ENCODE measurements at places on chromosomes 13 and 19. TPM values are rescaled to one million over a fixed set of nuclear protein-coding genes. Genes with fewer than 3 reads are reported as not detected.
A peak's percentile ranks its signal among the peaks of the same experiment; 100 is the strongest.

DNA sequence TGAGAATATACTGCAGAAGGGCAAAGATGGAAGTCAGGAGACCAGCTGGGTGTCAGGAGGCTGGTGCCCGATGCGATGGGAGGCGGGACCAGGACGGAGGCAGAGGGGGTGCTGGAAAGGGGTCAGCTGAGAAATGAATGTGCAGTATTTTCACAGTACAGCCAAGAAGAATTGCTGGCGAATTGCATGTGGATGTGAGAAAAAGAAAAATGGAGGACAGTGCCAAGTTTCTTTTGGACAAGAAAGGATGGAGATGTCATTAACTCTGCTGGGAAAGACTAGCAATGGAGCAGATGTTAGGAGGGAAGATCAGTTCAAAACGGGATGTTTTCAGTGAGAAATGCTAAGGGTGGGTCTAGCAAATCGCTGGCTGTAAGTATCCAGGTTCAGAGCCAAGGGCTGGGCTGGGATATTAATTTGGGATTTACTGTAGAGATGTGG lies 7.0 kb downstream of the CRYL1 start:
- no peak overlapping the region for H3K4me3 ChIP-seq
- no peaks in the 10 kb centered on the region for H3K27me3 ChIP-seq
- H3K27ac ChIP-seq: no peak overlapping the region
- no peaks in the 10 kb centered on the region for H3K4me1 ChIP-seq

- H3K4me3 ChIP-seq: no peak overlapping the region
- no peaks in the 10 kb centered on the region for H3K27me3 ChIP-seq
- DNase-seq: no peak
- H3K27ac ChIP-seq: no peak overlapping the region
- no peaks in the 10 kb centered on the region for H3K4me1 ChIP-seq
These were observed 101.4 kb downstream of the RNF17 start for GRCh38 chr13:24865163-24865953.

Gene FCAR
- total RNA-seq: 3.3 TPM

DNA sequence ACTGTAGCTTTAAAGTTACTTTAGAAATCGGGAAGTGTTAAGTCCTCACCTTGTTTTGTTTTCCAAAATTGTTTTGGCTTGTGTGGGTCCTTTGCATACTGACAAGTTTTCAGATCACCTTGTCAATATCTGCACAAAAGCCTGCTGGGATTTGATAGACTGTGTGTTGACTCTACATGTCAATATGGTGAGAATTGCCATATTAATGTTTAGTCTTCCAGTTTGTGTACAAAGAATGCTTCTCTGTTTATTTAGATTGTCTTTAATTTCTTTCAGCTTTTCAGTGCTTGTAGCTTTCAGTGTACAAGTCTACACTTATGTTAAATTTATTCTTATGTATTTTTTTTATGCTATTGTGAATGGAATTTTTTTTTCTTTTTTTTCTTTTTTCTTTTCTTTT lies 50.2 kb downstream of the SIPA1L3 start:
- no peaks in the 10 kb centered on the region for H3K36me3 ChIP-seq
- no peaks in the 10 kb centered on the region for H3K4me1 ChIP-seq
- no peak overlapping the region for H3K4me3 ChIP-seq

Gene NRTN
- total RNA-seq: 7.2 TPM

DNA sequence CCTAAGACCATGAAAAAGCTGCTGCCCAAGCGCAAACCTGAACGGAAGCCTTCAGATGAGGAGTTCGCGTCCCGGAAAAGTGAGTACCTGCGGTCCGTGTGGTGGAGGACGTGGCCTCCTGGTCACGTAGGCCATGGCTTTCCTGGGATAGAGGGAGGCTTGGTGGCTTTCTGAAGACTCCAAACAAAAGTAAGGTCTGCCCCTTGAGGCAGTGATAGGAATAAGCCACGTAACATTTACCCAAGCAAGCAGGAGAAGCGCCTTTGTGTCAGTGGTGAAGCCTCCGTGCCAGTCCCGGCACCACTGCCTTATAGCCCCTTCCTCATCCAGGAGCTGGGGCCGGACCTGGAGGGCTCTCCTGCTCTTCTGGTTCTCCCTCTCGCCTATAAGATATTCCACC lies 34.3 kb upstream of the TEX29 start:
- peaks cover 11% of the 10 kb centered on the region for H3K4me1 ChIP-seq
- H3K27me3 ChIP-seq: no peaks in the 10 kb centered on the region
- no peak overlapping the region for H3K4me3 ChIP-seq
- no peak for DNase-seq
- H3K36me3 ChIP-seq: no peaks in the 10 kb centered on the region

- no peak within 1 kb of the TSS for H3K4me3 ChIP-seq
- no peaks in the 10 kb centered on the region for H3K36me3 ChIP-seq
- no peaks in the 10 kb centered on the region for H3K4me1 ChIP-seq
- no peak within 1 kb of the TSS for H3K27ac ChIP-seq
- no peaks in the 10 kb centered on the region for H3K27me3 ChIP-seq
- no peak for DNase-seq
These were observed at the start of gene ZNF556 for GRCh38 chr19:2867025-2867991. Gene ZNF556 (plus strand): TSS chr19:2867335. CDS start chr19:2867422, 87 bp downstream.

- DNase-seq: no peak
- H3K4me3 ChIP-seq: no peak overlapping the region
- H3K36me3 ChIP-seq: no peaks in the 10 kb centered on the region
- H3K27me3 ChIP-seq: no peaks in the 10 kb centered on the region
- no peak overlapping the region for H3K27ac ChIP-seq
These were observed 34.1 kb upstream of the POU2F2 start for GRCh38 chr19:42166316-42166715.

Gene ZNF835
- total RNA-seq: 3.6 TPM

DNA sequence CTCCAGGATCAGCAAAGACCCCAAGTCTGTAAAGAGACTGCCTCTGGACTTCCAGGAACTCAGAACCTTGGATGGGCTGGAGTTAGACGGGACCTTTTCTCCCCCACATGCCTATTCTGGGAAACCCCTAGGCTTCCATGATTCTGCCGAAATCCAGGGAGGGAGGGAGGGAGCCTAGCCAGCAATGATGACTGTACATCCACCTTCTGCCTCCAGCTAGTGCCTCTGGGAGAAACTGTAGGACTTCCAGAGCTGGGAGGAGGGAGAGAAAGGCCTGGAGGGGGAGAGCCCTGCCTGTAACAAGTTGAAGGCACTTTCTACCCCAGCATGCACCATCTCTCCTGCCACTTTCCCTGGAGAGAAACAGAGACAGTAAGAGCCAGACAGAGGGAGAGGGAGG lies 6.0 kb upstream of the HAS1 start:
- H3K4me1 ChIP-seq: no peaks in the 10 kb centered on the region
- peaks cover 16% of the 10 kb centered on the region for H3K27me3 ChIP-seq
- no peak for DNase-seq
- no peaks in the 10 kb centered on the region for H3K36me3 ChIP-seq
- H3K27ac ChIP-seq: no peak overlapping the region
- H3K4me3 ChIP-seq: no peak overlapping the region

DNA sequence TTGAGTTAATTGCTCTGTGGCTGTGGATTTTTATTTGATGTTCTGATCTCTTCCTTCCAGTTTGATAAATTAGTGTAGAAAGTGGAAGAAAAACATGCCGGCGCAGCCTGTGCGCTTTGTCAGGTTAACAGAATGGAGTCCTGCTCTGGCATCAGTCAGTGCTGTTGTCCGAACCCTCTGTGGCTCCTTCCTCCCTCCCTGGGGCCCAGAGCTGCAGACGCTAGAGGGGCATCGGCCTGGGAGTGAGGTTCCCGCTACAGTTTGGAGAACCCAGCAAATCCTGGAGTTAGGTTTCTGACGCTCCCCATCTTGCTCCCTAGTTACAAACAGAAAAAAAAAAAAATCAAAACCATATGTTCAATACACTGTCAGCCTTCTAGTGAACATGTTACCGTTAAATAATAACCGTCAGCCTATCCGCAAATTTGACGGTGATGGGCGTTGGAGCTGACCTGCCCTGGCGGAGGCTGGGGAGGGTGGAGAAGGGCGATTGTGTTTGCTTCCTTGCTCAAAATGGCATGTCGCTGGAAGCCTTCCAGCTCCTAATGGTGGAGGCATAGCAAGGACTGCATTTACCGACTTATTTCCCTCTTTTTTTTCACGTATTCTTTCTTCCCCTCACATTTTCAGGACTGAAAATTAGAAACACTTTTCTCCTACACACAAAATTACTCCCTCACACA lies 13.6 kb downstream of the MBNL2 start:
- H3K27me3 ChIP-seq: no peaks in the 10 kb centered on the region
- H3K4me1 ChIP-seq: peaks cover 41% of the 10 kb centered on the region
- H3K4me3 ChIP-seq: no peak overlapping the region

Gene ZNF577
- total RNA-seq: 7.5 TPM

- no peaks in the 10 kb centered on the region for H3K27me3 ChIP-seq
- H3K27ac ChIP-seq: peak overlapping the region; percentile 6
- H3K36me3 ChIP-seq: no peaks in the 10 kb centered on the region
- H3K4me3 ChIP-seq: peak overlapping the region; percentile 62
These were observed 688 bp downstream of the ZNF606 start for GRCh38 chr19:58001895-58002369.

GRCh38 chr13:47904241-47904640 lies 96.8 kb downstream of the SUCLA2 start:
- H3K36me3 ChIP-seq: no peaks in the 10 kb centered on the region
- no peaks in the 10 kb centered on the region for H3K27me3 ChIP-seq
- H3K4me3 ChIP-seq: no peak overlapping the region

Gene ZNF486
- total RNA-seq: 2.6 TPM

Gene PALM3
- not detected for total RNA-seq

- no peaks in the 10 kb centered on the region for H3K4me1 ChIP-seq
- DNase-seq: no peak
- no peak overlapping the region for H3K27ac ChIP-seq
- H3K4me3 ChIP-seq: no peak overlapping the region
- no peaks in the 10 kb centered on the region for H3K36me3 ChIP-seq
These were observed 166.4 kb upstream of the SOX1 start for GRCh38 chr13:111900390-111901131.

Gene ZNF569
- 6.1 TPM for total RNA-seq

Gene VMAC
- 14.0 TPM for total RNA-seq

- peaks cover 59% of the 10 kb centered on the region for H3K4me1 ChIP-seq
- H3K27ac ChIP-seq: peak overlapping the region; percentile 75
- H3K4me3 ChIP-seq: no peak overlapping the region
- DNase-seq: peak; percentile 85
- no peaks in the 10 kb centered on the region for H3K36me3 ChIP-seq
- H3K27me3 ChIP-seq: no peaks in the 10 kb centered on the region
These were observed 24.9 kb downstream of the EPS15L1 start for GRCh38 chr19:16446724-16447368.

DNA sequence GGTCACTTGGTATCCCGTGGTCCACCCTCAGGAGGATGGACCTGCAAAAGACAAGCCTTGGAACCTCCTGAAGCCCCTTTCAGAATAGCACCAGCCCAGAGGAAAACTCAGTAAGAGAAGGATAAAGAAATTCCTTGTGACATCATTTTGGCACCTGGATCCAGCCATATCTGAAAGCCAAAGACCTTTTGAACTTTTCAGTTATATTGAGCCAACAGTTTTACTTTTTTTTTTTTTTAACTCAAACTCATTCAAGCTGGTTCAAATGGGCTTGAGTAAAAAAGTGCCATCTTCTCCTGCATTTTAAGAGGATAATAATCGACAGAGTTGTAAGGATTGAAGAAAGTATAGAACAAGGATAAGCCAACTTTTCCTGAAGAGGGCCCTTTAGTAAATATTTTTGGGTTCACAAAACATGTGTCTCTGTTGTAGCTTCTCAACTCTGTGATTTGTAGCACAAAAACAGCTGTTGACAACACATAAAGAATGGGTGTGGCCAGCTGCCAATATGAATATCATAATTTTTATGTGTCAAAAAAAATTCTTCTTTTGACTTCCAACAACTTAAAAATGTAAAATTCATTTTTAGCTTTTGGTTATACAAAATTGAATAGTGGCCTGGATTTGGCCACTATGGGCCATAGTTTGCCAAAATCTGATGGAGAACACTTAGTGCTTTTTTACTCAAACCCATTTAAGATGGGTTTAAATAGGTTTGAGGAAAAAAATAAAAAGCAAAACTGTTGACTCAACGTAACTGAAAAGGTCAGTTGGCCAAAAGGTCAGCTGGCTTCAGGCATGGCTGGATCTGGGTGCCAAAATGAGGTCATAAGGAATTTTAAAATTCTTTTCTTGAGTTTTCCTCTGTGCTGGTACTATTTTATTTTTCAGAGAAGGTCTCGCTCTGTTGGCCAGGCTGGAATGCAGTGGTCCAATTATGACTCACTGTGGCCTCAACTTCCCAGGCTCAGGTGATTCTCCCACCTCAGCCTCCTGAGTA lies 50.7 kb downstream of the ACSBG2 start:
- H3K27me3 ChIP-seq: no peaks in the 10 kb centered on the region
- no peak overlapping the region for H3K4me3 ChIP-seq
- no peak overlapping the region for H3K27ac ChIP-seq
- no peak for DNase-seq
- H3K4me1 ChIP-seq: peaks cover 6% of the 10 kb centered on the region

DNA sequence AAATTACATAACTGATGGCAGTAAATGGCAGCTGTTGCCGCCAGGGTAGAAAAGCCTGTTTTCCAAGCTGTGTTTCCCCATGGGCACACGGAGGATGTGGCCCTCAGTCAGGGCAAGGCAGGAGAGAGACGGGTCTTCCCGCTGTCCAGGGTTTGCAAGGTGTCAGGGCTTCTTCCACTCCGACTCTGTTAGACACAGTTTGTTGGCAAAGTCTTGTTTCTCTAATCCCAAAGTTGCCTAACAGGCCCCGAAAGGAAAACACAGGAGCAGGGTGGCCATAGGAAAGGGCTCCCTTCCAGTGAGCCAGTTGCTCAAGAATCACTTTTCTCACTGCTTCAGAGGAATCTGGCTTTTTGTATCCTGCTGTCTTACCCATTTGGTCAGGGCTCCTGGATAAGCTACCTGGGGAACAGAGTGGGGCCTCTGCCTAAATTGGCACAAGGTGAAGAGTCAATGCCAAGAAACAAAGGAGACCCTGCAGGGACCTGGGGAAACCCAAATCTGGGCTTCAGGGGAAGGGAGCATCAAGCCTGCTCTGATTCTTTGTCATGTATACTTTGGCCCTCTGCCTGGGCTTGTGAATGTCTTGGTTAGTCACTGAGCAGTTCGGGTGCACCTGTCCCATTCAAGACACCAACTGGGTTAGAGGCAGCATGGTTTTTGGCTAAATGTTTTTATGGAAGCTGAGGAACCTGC lies 29.0 kb upstream of the CXCL17 start:
- H3K4me3 ChIP-seq: no peak overlapping the region
- H3K36me3 ChIP-seq: no peaks in the 10 kb centered on the region
- H3K27me3 ChIP-seq: no peaks in the 10 kb centered on the region
- no peaks in the 10 kb centered on the region for H3K4me1 ChIP-seq
- DNase-seq: no peak
- H3K27ac ChIP-seq: no peak overlapping the region

GRCh38 chr13:94232161-94232950 lies 247.1 kb downstream of the DCT start:
- peak; percentile 54 for DNase-seq
- peaks cover 6% of the 10 kb centered on the region for H3K4me1 ChIP-seq
- H3K27ac ChIP-seq: no peak overlapping the region

GRCh38 chr13:31046711-31047279 lies 114.3 kb downstream of the TEX26 start:
- peak; percentile 23 for DNase-seq
- peaks cover 21% of the 10 kb centered on the region for H3K4me1 ChIP-seq
- no peak overlapping the region for H3K4me3 ChIP-seq
- no peak overlapping the region for H3K27ac ChIP-seq
- no peaks in the 10 kb centered on the region for H3K36me3 ChIP-seq
